ENCODE measurements at places on chromosomes 3 and 15.
A peak's percentile ranks its signal among the peaks of the same experiment; 100 is the strongest.

DNA sequence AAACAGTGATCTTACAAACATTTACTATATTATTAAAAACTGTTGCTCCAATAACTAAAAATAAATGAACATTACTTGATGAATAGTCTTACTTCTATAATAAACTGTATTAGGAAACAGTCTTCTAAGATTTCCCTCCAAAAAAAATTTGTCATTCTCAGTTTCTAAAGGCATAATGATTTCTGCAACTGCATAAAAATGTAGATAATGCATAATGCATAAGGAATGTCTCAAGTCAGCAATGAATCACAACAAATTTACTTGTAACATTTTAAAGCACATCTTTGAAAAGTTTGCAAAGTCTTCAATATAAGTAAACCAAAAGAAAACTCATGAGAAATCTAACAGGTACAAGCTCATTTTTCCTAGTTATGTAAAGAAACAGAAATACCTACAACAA lies 113.5 kb downstream of the VPS13C start:
- peak; percentile 54 for DNase-seq

GRCh38 chr3:23795096-23795495 lies 10.7 kb upstream of the UBE2E1 start:
- no peak for DNase-seq

GRCh38 chr15:49418811-49419210 lies 4.2 kb upstream of the FGF7 start:
- peak; percentile 14 for DNase-seq

DNA sequence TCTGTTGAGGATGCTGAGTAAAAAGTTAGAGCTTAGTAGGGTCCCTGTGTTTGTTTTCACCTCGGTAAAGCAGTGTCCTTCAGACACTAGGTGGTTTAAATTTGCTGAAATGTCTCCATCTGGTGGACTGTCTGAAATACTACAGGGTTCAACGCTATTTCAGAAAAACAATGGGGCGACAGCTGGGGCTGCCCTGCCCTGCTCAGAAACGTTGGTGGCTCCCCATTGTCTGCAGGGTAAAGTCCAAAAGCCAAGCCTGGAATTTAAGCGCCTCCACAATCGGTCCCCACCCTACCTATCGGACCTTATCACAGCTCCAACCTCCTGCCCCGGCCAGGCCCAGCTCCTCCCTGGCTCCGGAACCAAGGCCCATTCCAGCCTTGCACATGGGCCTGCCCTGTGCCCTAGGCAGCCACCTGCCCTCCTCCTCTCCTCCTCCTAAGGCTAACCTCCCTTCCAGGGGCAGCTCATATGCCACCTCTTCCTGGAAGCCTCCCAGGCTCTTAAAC lies 4.3 kb upstream of the TSEN2 start:
- DNase-seq, result peak; percentile 50

GRCh38 chr3:126888186-126888760 lies 94.6 kb upstream of the PLXNA1 start:
- DNase-seq, result no peak

DNA sequence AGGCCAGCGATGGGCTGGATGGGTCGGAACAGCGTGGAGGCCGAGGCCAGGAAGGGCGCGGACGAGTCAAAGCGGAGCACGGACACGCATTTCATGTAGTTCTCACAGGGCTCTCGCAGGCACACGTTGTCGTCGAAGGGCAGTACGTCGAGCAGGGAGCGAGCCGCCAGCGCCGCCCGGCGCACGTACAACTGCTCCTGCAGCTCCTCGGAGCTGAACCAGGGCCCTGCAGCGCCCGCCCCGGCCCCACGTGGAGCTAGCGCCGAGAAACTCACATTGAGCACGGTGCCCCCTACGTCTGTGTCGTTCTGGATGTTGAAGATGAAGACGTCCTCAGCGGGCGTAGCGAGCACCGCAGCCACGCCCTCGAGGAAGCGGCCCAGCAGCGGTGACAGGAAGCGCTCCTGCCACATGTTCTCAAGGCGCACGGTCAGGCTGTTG lies 5.8 kb downstream of the CELSR3 start:
- DNase-seq, result no peak

DNA sequence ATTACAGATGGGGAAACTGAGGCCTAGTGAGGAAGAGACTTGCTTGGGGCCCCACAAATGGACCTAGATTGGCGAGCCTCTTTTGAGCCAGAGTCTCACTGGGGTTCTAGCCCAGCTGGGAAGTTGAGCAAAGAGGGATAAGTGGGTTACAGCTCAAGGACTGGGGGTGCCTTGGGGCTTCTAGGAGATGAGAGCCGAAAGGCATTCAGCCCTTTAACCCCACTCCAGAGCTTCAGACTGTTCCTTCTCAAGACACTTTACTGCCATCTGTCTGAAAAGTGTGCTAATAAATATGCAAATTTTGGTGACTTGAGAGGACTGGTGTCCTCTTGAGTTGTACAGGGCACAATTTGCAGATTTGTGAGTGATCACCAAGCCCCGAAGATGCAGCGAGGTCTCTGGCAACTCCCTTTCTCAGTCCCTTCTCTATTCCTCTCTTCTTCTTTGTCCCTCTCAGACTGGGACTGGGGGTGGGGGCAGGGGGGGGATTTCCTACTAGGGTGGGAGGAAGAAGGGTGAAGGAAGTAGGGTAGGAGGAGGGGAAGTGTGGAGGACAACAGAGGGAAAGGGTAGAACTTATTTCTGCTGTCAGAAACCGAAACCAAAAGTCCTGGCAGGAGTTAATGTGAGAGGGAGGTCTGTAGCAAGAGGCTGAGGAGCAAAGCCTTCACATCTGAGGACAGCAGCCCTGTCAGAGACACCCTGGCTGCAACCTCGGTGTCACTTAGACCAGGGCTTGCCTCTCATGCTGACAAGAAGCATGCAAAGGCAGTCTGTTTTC lies 16.2 kb upstream of the ANKDD1A start:
- no peak for DNase-seq

- DNase-seq, result no peak
These were observed 279.8 kb downstream of the ZPLD1 start for GRCh38 chr3:102714567-102714966.

GRCh38 chr3:42852441-42852840 lies 23.2 kb downstream of the CYP8B1 start:
- DNase-seq, result no peak

- no peak for DNase-seq
These were observed 220.1 kb downstream of the MCTP2 start for GRCh38 chr15:94451466-94451865.

- DNase-seq, result no peak
These were observed 14.3 kb upstream of the DPH6 start for GRCh38 chr15:35560258-35560657.

GRCh38 chr3:178310949-178311348 lies 225.3 kb upstream of the KCNMB2 start:
- DNase-seq, result no peak

- peak; percentile 85 for DNase-seq
These were observed 172.5 kb downstream of the MTHFS start for GRCh38 chr15:79724312-79724711.

DNA sequence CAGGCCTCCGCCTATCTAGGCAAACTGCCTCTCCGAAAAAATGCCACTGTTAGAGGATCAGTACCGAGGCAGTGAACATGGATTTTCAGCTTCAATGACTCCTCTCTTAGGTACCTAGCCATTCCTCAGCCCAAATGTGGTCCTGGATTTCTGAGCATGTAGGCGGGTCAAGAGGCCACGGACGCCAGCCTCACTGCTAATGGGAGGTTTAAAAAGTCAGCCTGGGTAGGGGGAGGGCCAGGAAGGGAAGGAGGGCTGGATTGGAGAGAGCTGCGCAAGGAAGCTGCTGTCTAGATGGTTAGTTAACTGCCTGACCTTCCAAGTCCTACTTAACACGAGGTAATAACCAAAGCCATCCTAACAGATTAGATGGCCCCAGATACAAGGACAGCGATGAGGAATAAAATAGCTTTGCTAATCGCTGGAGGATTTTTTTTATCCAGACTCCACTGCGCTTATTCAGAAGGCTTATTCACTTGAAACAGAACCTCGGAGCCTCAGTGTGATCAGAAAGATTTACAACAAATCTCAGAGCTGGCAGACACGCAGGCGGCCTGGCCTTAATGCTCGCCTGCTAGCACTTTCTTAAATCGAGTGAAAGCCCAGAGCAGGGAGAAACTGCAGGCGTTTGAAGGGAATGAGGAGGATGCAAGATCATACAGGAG lies 34.3 kb downstream of the TLE3 start:
- DNase-seq, result no peak

- no peak for DNase-seq
These were observed 2.2 kb upstream of the BBX start for GRCh38 chr3:107520535-107520934.

DNA sequence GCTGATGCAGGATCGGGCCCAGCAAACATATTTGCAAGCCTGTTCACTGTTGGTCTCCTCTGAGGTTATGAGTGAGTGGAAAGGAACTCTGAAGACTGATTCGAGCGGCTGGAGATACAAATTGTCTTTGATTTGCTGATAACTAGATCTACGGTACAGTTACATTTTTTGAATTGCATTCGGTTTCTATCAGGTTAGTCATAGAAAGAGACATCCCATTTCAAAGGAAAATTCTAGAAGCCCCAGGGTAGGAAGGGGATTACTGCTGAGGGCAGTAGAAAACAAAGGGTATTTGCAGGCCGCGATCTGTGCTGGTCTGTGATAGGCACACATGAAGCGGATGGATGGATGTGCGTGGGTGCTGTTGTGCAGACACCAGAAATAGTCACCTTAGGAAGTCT lies 228.4 kb downstream of the ITPR1 start:
- peak; percentile 96 for DNase-seq

DNA sequence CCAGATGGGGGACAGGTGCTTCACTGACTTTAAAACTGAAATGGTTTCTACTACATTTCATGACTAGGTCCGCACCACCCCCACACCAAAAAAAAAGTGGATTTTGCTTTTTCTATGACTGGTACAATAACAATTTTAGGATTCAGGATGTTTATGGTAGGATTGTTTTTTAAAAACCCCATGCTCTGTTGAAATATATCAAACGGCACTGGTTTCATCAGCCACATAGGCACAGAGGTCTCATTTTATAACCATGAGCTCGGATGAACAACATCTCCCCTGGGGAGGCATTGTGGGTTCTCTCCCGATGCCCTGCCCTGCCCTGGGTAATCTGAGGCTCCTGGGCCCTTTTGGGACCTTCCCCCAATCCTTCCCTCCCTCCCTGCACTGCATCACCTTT lies 202.7 kb upstream of the KBTBD8 start:
- peak; percentile 46 for DNase-seq

DNA sequence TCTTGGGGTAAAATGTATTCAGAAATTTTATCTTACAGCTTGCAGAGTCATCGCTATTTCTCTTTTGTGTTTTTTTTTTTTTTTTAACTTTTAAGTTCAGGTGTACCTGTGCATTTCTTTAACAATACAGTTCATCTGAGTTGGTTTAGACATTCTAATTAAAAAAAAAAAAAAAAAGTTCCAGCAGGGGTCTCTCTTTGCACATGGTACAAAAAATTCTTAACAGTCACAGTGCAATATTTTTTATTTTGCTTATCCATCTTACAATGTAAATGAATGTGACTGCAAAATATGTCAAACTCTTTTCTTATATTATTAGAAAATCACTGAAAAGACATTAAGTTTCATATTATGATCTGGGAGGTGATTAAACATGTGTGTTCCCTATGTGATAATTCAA lies 47.5 kb upstream of the SLC9A9 start:
- DNase-seq, result peak; percentile 7

- DNase-seq, result no peak
These were observed 216.3 kb downstream of the LPP start for GRCh38 chr3:188370081-188370830.

DNA sequence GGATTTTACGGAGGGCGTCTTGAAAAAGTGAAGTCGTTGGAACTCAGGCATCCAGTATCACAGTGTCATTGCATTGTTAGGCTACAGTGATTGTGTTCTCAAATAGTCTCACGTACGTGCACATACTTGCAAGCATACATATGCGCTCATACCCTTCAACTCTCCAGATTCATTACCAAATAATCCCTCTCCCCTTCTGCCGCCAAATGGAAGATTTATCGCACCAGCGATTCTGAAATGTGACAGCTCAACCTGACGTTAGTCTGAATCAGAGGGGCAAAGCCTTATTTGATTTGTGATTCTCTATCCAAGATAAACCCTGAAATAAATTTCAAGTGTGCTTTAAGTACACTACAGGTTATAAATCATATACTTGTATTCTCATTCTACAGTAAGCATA lies 119.4 kb downstream of the GADL1 start:
- DNase-seq, result peak; percentile 33

GRCh38 chr3:197365586-197365985 lies 67.2 kb upstream of the DLG1 start:
- peak; percentile 84 for DNase-seq

Measured in fibroblast of skin of right biceps (primary cell).